Ovary (tissue), 10 donors: ENCODE measurements at places on chromosomes 6 and 20.

DNA sequence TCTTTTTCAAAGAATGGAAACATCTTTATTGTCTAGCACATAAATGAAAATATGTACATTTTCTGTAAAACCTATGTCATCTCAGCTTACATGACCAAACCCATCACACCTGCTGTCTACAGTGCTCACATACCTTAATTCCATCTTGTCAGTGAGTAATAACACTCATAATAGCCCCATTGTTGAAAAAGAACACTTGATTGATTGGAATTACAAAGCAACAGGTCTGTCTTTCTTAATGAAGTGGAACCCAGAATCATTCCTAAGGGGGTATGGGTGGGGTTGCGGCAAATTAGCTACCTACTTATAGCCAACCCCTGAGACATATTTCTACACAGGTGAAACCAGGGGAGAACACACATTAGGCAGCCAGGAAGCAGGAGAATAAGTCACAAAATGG, 20.2 kb downstream of the ADGRF4 start:
- DNase-seq, result no peak

DNA sequence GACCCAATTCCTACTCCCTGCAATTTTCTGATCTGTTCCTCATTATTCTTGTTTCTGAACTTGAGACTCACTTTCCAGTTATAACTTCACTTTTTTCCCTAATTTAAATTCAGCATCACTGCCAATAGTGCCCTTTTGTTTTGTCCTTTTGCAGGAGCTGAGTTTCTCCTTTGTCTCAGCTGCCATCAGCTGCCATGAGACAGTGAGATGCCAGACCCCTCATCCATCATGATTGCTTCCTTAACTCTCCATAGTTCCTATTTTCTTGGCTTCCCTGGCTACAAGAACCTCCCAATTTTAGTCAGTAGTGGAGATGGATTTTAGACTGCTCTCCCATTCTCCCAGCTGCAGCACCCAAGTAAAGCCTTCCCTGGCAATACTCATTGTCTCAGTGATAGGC, 518.1 kb downstream of the HDGFL1 start:
- no peak for DNase-seq

DNA sequence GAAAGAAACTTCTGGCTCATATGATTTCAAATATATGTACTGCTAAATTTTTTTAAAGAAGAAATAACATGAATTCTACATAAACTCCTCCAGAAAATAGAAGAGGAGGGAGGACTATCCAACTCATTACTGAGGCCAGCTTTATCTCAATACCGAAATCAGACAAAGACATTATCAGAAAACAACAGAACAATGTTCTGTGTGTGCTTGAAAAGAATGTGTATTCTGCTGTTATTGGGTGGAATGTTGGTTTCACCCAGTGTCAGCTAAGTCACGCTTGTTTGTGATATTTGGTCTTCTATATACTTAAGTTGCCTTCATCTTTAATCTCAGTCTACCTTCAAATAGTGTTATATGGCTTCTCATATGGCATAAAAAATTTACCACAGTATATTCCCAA, 18.6 kb upstream of the ELOVL2 start:
- no peak for DNase-seq

DNA sequence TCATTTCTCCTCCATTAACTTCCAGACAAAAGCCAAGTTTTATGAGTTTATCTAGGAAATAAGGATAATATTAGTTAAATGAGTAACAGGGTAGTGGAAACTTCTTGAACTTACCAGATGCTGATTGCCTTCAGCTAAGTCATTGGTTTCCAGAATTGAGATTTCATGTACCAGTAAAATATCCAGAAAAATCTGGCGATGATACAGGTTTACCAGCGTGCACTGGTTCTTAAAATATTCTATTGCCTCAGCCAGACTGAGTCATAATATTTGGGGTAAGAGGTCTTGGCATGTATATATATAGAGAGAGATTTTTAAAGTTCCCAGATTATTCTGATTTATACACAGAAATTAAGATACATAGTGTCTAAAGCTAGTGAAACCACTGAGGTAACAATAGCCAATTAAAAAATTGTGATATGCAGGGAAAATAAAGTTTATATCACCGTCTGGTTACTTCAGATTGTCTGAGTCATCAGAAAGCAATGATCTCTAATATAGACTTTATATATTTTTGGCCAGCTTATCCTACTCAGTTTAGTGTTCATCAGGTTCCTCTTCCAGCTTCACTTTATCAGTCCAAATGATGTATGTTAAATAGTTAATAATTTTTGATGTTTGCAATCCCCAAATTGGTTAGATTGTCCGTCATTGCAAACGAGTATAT, 39.5 kb upstream of the SDHAF4 start:
- DNase-seq, result no peak

- DNase-seq, result no peak
These were observed 154.2 kb upstream of the RNF24 start for GRCh38 chr20:4169360-4170190.

DNA sequence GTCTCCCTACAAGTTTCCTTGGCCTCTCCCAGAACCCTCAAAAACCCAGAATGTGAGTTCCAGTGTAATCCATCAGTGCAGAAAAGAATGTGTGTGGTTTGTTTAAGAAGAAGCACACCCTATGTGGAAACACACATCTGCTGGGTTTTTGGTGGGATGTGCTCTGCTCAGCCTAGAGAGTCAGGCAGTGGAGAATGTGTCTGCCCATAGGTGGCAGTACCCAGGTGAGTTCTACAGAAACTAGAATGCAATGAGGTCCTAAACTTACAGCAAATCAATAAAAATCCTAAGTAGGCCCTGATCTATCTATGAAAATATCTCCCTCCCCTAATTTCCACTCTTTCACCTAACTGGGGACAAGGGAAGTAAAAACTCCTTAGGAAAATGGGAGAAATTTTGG, 437.3 kb downstream of the DHX35 start:
- no peak for DNase-seq

GRCh38 chr20:5153612-5154542, 27.1 kb downstream of the CDS2 start:
- DNase-seq, result no peak

GRCh38 chr6:46933751-46934150, 12.0 kb upstream of the ADGRF5 start:
- no peak for DNase-seq

- peak; percentile 54 for DNase-seq
These were observed 43.6 kb downstream of the DLL1 start for GRCh38 chr6:170247178-170247701.

- DNase-seq, result no peak
These were observed at the start of gene TTBK1 for GRCh38 chr6:43242908-43243663. Gene TTBK1, plus strand, starts transcription at chr6:43243481. Its CDS starts 3,180 bp downstream, at chr6:43246661.

DNA sequence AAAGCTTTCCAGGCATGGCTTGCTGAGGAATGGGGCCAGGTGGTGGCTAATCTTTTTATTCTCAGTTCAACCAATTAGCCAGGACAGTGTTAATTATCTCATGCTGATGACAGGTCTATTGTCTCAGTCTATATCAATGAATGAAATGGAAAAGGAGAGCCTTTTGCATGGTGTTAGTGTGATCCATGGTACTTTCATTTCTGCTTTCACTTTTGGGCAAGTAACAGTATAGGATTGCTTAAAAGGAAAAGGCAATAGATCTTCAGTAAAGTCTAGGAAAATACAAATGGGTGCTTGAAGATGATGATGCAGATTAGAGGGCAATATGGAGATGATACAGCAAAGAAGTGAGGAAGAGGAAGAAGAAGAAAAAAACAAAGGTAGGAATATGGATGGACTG, 430.3 kb downstream of the TFAP2A start:
- DNase-seq, result no peak

DNA sequence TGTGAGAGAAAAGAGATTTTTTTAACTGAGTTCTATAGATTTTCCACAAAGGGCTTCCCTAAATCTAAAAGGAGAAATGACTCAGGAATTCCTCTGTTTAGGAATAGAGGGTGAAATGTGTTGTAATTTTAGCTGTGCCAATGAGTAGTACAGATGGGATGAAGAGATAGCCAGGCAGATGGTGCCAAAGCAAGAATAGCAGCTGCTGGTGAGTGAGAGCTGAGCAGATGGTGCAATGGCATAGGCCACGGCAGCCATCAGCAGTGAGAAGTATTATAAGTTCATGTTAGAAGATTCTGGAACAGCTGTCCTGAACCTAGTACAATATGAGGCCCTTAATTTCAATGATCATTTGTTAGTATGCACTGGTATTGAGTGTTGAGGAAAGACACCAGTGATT, 40.2 kb upstream of the CRISP1 start:
- no peak for DNase-seq

DNA sequence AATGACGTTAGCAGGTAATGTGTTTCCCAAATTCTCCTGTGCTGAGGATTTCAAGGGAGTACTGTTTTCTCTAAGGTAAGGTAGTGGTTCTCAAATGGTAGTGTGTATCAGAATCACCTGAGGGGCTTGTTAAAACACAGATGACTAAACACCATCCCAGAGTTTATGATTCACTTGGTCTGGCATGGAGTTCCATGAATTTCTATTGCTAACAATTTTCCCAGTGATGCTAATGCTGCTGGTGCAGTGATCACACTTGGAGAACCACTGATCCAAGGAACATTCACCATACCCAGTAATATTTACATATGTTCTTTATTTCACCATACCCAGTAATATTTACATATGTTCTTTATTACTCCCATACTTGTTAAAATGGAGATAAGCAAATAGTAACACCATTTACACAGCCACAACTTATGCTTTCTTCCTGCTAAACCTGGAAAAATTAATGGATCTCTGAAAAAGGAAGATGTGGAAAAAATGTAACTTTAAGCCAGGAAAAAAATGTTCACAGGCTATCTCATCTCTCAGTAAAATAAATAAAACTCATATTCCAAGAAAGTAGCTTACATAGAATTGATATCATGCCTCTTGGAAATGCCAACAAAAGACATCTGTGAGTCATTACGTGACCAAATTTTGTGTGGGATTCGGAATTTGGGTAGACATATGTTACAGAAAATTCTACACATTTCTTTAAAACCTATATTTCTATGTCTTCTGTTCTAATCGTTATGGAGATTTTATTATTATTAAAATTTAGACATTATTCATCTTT, 129.5 kb downstream of the MMUT start:
- DNase-seq, result no peak
